ENCODE measurements at places on chromosomes 13 and 19. TPM values are rescaled to one million over a fixed set of nuclear protein-coding genes. Genes with fewer than 3 reads are reported as not detected.

DNA sequence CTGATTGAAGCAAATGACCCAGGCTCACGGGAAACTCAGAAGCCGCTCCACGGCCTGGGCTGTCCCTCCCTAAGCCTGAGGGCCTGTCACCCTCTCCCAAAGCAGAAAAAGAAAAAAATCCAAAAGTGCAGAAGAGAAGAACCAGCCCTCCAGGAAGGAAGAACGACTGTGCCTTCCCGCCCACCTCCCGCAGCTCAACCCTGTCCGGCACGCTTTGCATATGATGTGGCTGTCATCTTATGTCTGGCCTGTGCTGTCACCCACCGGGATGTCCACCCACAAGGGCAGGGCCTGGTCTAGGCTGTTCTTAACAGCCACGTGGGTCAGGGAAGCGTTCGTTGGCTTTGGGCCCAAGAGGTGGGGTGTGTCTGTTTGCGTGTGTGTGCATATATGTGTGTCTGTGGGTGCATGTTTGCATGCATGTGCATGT is 13.7 kb downstream of the ZBTB7A start:
- DNase-seq: no peak

DNA sequence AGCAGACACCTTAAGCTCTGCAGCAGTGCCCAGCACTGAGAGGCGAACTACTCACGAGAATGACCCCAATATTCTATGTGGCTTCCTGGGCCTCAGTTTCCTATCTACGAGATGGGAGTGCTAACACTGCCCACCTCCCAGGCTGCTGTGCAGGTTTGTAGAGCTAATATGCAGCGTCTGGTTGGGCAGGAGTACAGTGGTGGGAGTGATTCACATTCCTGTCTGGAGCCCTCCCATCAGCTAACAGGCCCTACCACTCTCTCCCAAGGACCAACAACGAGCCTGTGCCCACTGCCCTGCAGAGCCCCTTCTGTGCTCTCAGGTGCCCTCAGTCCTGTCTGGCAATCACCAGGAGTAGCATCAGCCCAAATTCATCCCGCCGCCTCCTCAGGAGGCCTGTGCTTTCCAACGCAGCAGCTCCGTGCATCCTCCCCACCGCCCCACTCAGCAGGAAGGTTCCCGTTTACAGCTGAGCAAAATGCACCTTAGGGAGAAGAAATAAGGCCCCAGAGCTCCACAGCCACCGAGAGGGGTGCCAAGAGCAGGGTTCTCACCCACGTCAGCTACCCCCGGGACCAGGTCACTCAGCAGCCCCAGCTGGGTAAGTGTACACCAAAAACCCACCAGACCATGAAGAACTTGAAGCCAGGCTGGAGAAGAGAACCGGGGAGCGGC is 6.6 kb downstream of the AKT2 start:
- DNase-seq: peak; percentile 47

DNA sequence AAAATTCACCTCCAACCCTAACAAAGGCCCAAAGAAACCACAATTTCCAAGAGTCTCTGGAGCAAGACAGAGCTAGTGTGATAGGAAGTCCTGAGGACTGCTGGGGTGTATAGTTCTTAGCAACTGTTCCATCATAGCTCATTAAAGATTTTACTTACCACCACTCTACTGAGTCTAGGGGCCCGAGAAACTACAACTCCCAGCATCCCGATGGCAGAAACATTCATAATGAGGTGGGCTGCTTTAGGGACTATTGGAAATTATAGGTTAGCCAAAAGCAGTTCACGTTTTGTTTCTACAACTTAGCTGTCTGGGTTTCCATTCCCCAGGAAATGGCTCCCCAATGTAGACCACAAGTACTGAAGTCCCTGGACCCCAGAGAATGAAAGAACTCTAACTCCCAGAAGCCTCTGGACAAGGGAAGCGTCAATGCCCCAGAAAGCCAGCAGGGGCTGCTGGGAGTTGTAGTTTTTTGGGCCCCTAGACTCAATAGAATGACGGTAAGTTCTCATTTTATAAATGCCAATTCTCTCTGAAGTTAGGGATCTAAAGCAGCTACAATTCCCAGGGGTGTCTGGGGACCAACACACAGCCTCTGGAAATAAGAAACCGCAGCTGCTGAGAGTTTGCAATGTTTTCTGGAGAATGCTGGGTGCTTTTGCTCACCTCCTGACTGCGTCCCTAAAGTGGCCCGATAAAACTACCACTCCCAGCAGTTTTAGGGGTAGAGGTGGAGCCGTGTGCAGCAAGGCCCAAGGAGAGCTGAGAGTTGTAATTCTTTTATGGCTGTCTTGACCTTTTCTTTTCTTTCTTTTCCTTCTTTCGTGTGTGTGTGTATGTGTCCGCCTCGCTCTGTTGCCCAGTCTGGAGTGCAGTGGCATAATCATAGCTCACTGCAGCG is 11.1 kb downstream of the FTL start:
- peak; percentile 72 for DNase-seq

DNA sequence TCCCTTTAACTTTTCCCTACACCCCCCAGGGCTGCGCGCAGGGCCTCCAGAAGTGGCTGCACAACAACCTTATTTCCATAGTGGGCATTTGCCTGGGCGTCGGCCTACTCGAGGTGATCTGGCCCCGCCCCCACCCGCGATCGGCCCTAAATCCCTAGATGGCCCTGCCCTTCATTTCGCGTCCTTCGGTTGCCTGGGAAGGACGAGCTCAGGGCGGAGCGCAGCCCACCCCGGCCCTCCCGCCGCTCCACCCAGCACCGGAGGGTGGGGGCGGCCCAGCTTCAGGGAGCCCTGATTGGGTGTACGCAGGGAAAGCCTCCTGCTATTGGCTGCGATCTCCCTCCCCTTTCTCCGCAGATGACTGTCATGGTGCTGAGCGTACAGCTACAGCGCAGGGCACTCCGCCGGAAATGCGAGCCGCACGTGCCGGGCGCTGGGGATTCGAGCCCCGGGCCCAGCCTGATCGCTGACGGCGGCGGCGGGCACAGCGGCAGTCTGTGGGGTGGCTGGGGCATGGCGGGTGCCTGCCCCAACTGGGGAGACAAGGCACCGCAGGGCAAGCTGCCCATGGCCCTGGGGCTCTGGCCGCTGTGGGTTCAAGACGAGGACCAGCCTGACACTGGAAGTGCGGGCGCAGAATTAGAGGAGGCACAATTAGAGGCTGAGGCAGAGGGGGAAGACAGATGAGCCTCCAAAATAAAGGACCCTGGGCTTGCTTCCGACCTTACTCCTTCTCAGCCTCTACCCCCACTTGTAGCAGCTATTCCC is 4.3 kb downstream of the CD37 start:
- peak; percentile 60 for DNase-seq

- no peak for DNase-seq
Measured at GRCh38 chr19:41735071-41735600, 20.2 kb upstream of the CEACAM6 start.

DNA sequence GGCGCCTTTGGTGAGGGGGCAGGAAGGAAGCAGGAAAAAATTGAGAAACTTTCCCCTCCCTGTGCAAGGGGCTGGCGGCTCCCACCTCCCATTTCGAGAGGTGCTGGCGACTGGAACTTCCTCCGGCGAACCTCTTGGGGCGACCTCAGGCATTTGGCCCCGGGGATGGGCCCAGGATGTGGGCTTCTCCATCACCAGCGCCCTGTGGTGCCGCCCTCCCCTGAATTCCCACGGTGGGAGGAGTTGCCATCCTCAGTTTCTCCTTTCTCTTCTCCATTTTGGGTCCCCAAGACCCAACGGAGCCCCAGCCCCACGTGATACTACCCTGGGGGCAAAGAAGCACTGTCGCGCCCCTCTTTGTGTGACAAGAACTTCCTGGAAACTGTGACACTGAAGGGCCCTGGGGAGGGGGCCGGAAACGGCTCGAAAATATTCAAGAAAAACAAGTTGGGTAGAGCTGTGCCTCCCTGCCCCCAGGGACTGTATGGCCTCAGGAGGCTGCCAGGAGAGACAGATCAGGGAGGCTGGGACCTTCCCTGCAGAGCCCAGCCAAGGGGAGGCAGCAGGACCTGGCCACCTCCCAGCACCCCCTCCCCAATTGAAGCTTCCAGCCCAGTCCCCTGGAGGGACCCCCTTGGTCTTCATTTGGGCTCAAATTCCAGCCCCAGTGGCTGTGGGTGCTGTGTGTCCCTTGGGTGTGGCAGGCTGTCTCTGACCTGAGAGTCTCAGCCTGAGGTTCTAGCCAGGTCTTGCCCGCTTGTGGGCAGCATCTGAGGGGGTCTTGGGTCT is 16.2 kb upstream of the AP1M2 start:
- no peak for DNase-seq

- DNase-seq: no peak
Measured at GRCh38 chr13:95204231-95204765, 97.0 kb downstream of the ABCC4 start.

DNA sequence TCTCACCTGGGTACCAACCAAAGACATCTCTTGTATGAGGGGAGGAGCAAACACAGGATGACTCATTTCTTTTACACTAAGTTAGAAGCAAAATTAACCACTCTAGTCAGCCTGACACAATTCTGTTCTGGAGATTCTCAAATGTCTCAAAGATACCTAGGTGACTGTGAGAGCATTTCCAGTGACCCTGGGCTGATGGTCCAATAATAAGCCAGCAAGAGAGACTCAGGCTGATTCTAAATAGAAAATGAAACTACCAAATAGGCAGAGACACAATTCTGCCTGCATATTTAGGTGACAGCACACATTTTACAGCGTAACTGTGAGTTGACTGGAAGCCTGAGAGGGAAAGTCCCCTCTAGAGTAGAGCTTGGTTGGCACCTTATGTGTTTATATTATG is 16.3 kb downstream of the ZNF91 start:
- DNase-seq: no peak

- peak; percentile 87 for DNase-seq
Measured at GRCh38 chr13:107138486-107138885, 570.5 kb upstream of the ARGLU1 start.

- DNase-seq: no peak
Measured at GRCh38 chr19:47102346-47103060, 11.1 kb downstream of the ZC3H4 start.

- DNase-seq: no peak
Measured at GRCh38 chr19:3533033-3533432, 5.9 kb upstream of the TEKTIP1 start.

DNA sequence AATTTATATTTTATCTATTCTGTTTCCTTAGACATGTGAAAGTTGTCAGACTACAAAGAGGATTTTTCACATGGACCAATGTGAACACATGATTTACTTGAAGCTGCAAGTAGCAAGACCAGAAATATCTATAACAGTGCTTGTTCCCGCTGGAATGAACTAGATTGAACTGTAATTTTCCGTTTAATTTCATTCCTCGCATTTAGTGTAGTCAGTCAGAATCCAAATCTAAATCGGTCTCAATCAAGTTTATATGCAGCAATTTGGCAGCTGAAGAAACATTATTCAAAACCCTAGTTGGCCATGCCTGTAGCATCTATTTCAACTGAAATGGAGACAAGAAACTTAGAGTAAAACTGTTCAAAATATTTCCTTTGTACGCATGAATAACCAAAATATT is 570.7 kb upstream of the SLITRK5 start:
- no peak for DNase-seq

GRCh38 chr13:26179344-26179743 is 42.8 kb downstream of the RNF6 start:
- no peak for DNase-seq

The PPAN gene
- 77.4 TPM for total RNA-seq

The OR10H1 gene
- not detected for total RNA-seq

The SKA3 gene
- total RNA-seq: 21.1 TPM

The PNMA8C gene
- total RNA-seq: not detected

The RFPL4A gene
- total RNA-seq: 0.49 TPM

The CYP4F2 gene
- total RNA-seq: 6.3 TPM

Measured in G401 (cell line).